ENCODE measurements at places on chromosomes 16 and 17.

DNA sequence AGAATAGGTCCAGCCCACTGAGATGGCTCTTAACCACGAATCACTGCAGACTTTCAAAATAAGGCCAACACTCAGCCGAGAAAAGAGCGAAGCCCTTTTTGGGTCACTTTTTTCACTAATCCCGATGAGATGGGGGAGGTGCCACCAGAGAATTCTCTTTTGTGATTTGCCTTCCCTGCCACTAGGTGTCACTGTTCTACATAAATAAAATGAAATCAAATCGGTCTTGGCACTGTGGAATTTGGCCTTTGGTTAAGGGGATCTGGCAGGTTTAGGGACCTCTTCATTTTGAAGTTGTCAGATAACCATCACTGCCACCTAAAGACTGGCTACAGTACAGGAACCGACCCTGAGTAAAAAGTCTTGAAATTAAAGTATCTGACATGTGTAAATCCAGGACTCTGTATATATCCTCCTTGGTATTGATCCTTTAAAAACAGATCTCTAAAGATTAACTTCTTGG is 147.0 kb downstream of the HS3ST4 start:
- DNase-seq = peak; percentile 16

GRCh38 chr17:10125531-10126275 is 72.7 kb downstream of the GAS7 start:
- no peak for DNase-seq

DNA sequence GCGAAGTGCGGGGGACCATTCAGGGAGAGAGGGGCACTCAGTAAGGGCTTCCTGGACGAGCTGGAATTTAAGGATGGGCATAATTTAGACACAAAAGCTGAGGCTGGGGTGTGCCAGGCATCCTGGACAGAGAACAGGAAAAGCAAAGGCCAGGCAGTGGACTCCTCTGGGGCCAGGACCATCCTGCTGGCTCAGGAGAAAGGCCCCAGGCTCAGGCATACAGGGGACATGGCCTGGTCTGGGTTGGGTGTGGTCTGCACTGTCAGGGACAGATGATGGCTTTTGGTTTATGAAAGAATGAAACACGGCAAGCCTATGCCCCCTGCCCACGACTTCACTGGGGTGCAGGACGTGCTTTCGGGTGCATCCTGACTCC is 48.9 kb upstream of the DOC2B start:
- no peak for DNase-seq

GRCh38 chr16:79050063-79050462 is 550.5 kb downstream of the MAF start:
- no peak for DNase-seq

- DNase-seq = no peak
Observed at GRCh38 chr17:61411261-61412142, 11.9 kb downstream of the TBX2 start.

Measured in NCI-H1417 treated with DMSO at 0.1 percent for 48 hours (cell line).